ENCODE measurements at places on chromosomes 1 and 21. TPM values are rescaled to one million over a fixed set of nuclear protein-coding genes. Genes with fewer than 3 reads are reported as not detected.

KCNK1 gene
- not detected for total RNA-seq

GRCh38 chr1:177208920-177209319 lies 38.2 kb downstream of the BRINP2 start:
- peaks cover 9% of the 10 kb centered on the region for H3K4me1 ChIP-seq
- H3K27ac ChIP-seq: no peak overlapping the region
- no peaks in the 10 kb centered on the region for H3K36me3 ChIP-seq
- H3K27me3 ChIP-seq: no peaks in the 10 kb centered on the region
- no peak for DNase-seq
- H3K4me3 ChIP-seq: no peak overlapping the region

DNA sequence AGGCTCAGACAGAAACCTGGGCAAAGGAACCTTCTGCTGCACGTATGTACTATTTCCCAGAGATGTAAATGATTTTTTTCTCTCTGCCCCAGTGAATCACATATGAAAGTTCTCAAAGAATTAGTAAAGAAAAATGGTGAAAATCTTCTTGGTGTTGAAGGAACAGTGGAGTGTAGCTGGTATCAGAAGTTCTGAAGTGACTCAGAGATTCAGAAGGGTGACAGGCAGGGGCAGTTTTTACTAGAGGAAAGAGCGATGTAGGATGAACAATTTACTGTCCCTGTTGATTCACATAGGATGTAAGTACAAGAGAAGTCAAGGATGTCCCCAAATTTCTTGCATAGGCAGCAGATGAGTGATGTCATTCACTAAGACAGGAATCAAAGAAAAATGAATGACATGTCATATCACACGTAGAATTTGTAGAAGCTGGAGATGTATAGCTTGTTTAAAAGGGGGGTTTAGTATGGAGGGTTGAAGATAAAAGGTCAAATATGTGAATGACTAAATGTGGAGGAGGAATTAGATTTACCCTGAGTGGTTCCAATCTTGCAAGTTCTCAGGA lies 26.4 kb downstream of the WLS start:
- H3K4me1 ChIP-seq: peaks cover 37% of the 10 kb centered on the region
- no peaks in the 10 kb centered on the region for H3K27me3 ChIP-seq
- no peak overlapping the region for H3K4me3 ChIP-seq
- no peak overlapping the region for H3K27ac ChIP-seq
- H3K36me3 ChIP-seq: no peaks in the 10 kb centered on the region

DNA sequence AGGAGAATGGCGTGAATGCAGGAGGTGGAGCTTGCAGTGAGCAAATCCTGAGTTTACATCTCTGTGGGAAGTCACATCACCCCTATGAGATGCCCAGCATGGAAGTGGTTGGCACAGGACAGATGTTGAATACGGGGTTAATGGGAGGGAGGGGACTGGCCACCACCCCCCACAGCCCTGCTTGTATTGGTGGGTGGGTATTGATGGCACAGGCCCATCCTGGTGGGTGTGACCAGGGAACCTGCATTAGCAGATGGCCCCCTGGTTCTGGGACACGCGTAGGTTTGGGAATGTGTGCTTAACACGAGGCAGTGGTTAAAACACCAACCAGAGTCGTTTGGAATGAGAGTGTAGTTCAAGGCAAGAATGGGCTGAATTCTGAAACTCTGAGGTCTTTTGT lies 117.9 kb downstream of the PRDM2 start:
- no peak overlapping the region for H3K27ac ChIP-seq
- DNase-seq: no peak
- no peaks in the 10 kb centered on the region for H3K27me3 ChIP-seq
- H3K4me3 ChIP-seq: no peak overlapping the region
- no peaks in the 10 kb centered on the region for H3K4me1 ChIP-seq

GRCh38 chr1:233677690-233678354 lies 63.9 kb downstream of the KCNK1 start:
- H3K4me3 ChIP-seq: no peak overlapping the region
- H3K27ac ChIP-seq: no peak overlapping the region
- peaks cover 23% of the 10 kb centered on the region for H3K27me3 ChIP-seq
- no peaks in the 10 kb centered on the region for H3K4me1 ChIP-seq

GRCh38 chr1:70979881-70980280 lies 67.7 kb downstream of the PTGER3 start:
- H3K36me3 ChIP-seq: no peaks in the 10 kb centered on the region
- DNase-seq: no peak
- H3K27me3 ChIP-seq: no peaks in the 10 kb centered on the region
- peak overlapping the region; percentile 39 for H3K27ac ChIP-seq
- H3K4me1 ChIP-seq: peaks cover 28% of the 10 kb centered on the region

GRCh38 chr21:17708522-17709265 lies 96.0 kb upstream of the BTG3 start:
- no peak overlapping the region for H3K27ac ChIP-seq
- no peak for DNase-seq

TSPAN2 gene
- 2.8 TPM for total RNA-seq

GRCh38 chr21:27771938-27772483 lies 805.1 kb upstream of the ADAMTS5 start:
- no peaks in the 10 kb centered on the region for H3K36me3 ChIP-seq
- peak; percentile 5 for DNase-seq
- H3K4me1 ChIP-seq: no peaks in the 10 kb centered on the region

- no peak for DNase-seq
- no peak overlapping the region for H3K27ac ChIP-seq
- no peaks in the 10 kb centered on the region for H3K4me1 ChIP-seq
- H3K36me3 ChIP-seq: no peaks in the 10 kb centered on the region
Measured at GRCh38 chr1:207825409-207825695, 73.5 kb downstream of the CD46 start.

DUSP23 gene
- 31.0 TPM for total RNA-seq

DNA sequence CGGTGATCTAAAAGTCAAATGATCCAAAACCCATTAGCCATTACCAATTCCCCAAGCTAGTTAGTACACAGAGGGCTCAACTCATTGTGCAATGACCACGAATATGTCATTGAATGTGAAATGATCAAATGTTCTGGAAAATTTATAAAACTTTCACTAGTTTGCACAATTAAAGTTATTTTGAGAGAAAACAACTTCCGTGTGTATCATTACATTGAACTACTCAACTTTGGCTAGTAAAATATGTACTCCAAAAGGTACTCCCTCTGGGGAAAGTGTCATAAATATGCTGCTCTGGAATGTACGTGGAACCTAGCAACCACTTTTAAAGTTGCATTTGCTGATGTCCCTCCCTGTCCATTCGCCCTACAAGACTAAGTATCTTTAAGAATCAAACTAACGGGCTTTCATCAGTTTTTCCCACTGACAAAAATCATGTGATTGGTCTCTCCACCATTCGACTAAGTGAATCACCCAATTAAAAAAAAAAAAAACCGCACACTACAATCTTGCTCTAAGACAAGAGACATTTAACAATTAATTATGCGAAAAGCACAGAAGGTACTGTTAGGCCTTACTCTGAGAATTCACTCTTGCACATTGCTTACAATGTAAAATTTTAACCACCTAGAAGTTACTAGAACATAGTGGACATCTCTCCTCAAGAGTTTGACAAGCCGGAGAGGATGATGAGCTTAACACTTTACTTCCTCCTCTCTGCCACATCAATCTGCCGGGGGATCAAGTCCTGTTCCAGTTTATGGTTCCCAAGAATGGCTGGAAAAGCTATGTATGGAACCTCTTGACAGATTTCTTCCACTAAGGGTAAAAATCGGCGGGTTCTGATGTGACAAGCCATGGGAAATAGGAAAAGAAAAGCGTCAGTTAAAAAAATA lies 1.2 kb downstream of the ACBD3 start:
- peak overlapping the region; percentile 82 for H3K27ac ChIP-seq
- no peaks in the 10 kb centered on the region for H3K36me3 ChIP-seq
- no peaks in the 10 kb centered on the region for H3K27me3 ChIP-seq
- no peak for DNase-seq

OR2T11 gene
- total RNA-seq: not detected

GRCh38 chr1:6490181-6491080 lies 1.0 kb downstream of the PLEKHG5 start:
- H3K27me3 ChIP-seq: peaks cover 10% of the 10 kb centered on the region
- H3K36me3 ChIP-seq: no peaks in the 10 kb centered on the region
- H3K4me3 ChIP-seq: peak overlapping the region; percentile 55
- H3K4me1 ChIP-seq: peaks cover 14% of the 10 kb centered on the region
- H3K27ac ChIP-seq: no peak overlapping the region
- DNase-seq: peak; percentile 75

HES5 gene
- total RNA-seq: not detected

- H3K4me1 ChIP-seq: no peaks in the 10 kb centered on the region
- no peak overlapping the region for H3K27ac ChIP-seq
- no peak overlapping the region for H3K4me3 ChIP-seq
Measured at GRCh38 chr21:17340081-17340480, 172.8 kb upstream of the CXADR start.

DNA sequence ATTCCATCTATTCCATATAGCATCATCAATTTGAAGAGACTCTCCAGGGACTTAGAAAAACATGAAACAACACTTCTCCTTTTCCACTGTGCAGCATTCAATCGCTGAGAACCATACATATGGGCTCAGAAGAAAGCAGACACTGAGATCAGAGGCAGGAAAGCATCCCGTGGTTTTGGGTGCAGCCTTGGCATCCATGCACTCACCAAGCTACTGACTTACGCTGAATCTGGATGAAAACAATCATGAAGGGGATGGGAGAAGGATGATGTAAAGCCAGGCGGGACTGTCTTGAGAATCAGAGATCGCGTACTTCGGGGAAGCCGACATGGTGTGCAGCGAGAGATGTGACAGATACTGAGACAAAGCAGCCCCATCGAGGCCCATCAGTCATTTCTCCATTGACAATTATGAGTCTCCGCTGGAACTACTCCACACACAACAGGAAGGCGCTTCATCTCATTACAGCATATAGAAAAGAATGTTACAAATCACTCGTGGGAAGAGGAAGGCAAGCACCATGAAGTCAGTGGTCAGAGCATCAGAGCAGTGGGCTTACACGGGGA lies 2.3 kb upstream of the TIAM1 start:
- H3K4me1 ChIP-seq: no peaks in the 10 kb centered on the region
- DNase-seq: peak; percentile 9
- no peak overlapping the region for H3K27ac ChIP-seq
- peaks cover 27% of the 10 kb centered on the region for H3K27me3 ChIP-seq
- H3K4me3 ChIP-seq: no peak overlapping the region

GRCh38 chr1:167059045-167059808 lies 30.9 kb downstream of the GPA33 start:
- no peaks in the 10 kb centered on the region for H3K36me3 ChIP-seq
- H3K27me3 ChIP-seq: no peaks in the 10 kb centered on the region
- peak; percentile 84 for DNase-seq
- H3K4me3 ChIP-seq: no peak overlapping the region
- H3K27ac ChIP-seq: no peak overlapping the region

LRRC38 gene
- not detected for total RNA-seq

GRCh38 chr1:198711837-198712236 lies 73.0 kb downstream of the PTPRC start:
- no peaks in the 10 kb centered on the region for H3K36me3 ChIP-seq
- H3K4me3 ChIP-seq: no peak overlapping the region
- H3K27me3 ChIP-seq: no peaks in the 10 kb centered on the region
- no peak overlapping the region for H3K27ac ChIP-seq
- no peaks in the 10 kb centered on the region for H3K4me1 ChIP-seq

- H3K27me3 ChIP-seq: no peaks in the 10 kb centered on the region
- H3K4me1 ChIP-seq: peaks cover 70% of the 10 kb centered on the region
- no peak overlapping the region for H3K4me3 ChIP-seq
- peaks cover 34% of the 10 kb centered on the region for H3K36me3 ChIP-seq
- no peak for DNase-seq
Measured at GRCh38 chr1:33338048-33338439, 17.1 kb upstream of the A3GALT2 start.

SAMSN1 gene
- total RNA-seq: not detected

DNA sequence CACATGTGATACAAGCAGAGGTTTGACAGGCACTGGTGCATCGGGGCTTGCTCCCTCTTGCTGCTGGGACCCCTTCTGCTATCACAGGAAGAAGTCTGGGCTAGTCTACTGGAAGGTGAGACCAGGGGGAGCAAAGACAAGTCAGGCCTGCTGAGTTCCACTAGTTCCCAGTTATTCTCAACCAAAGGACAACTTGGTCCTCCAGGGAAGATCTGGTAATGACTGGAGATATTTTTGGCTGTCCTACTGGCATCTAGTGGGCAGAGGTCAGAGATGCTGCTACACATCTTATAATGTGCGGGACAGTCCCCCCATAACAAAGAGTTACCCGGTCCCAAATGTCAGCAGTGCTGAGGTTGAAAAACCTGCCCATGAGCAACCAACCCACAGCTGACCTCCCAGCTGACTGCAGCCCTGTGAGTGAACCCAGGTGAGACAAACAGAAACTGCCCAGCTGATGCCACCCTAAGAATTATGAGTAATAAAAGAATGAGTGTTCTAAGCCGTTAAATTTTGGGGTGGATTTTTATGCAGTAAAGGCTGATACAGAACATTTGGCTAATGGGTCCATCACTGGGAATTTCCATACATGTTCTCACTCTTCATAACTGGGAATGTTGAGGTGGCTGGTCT lies 71.6 kb downstream of the NENF start:
- DNase-seq: no peak
- H3K4me1 ChIP-seq: no peaks in the 10 kb centered on the region
- no peaks in the 10 kb centered on the region for H3K27me3 ChIP-seq

SH2D5 gene
- 1.1 TPM for total RNA-seq

GRCh38 chr1:77473690-77474089 lies 191.9 kb downstream of the AK5 start:
- H3K36me3 ChIP-seq: no peaks in the 10 kb centered on the region

- H3K27ac ChIP-seq: no peak overlapping the region
- no peak for DNase-seq
- no peak overlapping the region for H3K4me3 ChIP-seq
- no peaks in the 10 kb centered on the region for H3K4me1 ChIP-seq
- H3K36me3 ChIP-seq: no peaks in the 10 kb centered on the region
Measured at GRCh38 chr1:115215110-115215509, 122.9 kb downstream of the NGF start.

DNA sequence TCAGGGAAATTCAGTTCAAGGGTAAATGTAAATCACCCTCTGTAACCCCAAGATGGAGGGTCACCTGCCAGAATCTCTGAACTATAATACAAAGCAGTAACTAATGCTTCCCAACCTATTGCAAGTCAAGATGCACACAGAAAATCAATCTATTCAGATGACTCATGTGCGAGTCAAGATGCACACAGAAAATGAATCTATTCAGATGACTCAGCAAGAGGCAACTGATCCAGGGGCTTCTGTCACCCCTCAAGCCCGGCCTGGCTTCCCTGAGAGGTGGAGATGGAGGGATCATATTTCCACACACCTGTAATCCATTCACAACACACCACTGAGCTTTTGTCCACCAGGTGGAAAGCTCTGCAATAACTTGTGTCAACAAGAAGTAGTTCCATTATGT lies 17.4 kb upstream of the HIVEP3 start:
- no peaks in the 10 kb centered on the region for H3K36me3 ChIP-seq
- peaks cover 5% of the 10 kb centered on the region for H3K27me3 ChIP-seq
- no peak overlapping the region for H3K27ac ChIP-seq
- H3K4me1 ChIP-seq: peaks cover 6% of the 10 kb centered on the region

GRCh38 chr1:67209521-67209920 lies 43.3 kb downstream of the IL23R start:
- no peak overlapping the region for H3K4me3 ChIP-seq
- no peak for DNase-seq
- no peak overlapping the region for H3K27ac ChIP-seq
- H3K27me3 ChIP-seq: no peaks in the 10 kb centered on the region
- no peaks in the 10 kb centered on the region for H3K4me1 ChIP-seq
- no peaks in the 10 kb centered on the region for H3K36me3 ChIP-seq
